Activated T-helper 9 cell treated with anti-CD3 and anti-CD28 coated beads, Interleukin-2, amount 50 U/mL, for 16 hours (primary cell): ENCODE measurements at places on chromosomes 11 and 22.

DNA sequence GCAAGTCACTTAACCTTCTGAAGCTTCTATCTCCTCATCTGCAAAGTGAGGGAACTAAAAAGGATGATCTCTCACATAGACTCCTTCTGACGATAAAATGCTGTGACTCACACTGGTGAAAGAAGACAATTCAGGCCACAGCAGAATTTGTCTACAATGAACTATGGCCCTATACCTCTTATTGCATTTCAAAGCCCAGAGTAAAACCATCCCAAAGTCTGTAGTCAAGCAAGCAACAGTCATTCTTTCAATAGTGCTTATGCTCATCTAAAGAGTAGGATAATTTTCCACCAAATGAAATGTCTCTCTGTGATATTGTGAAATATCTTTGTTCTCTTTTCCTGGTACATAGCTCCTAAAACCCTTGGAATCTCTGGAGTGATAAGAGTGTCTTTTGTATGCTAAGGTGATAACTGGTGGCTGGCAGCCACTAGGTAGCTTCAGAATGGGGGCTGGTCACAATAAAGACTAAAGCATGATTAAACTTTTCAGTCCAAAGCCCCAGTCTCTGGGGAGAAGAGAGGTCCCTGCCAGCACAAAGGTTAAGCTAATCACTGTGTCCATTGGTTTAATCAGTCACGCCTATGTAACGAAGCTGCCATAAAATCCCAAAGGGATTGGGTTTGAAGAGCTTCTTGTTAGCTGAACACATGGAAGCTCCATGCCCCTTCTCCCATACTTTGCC, 30.8 kb downstream of the SYTL2 start:
- no peak for DNase-seq

DNA sequence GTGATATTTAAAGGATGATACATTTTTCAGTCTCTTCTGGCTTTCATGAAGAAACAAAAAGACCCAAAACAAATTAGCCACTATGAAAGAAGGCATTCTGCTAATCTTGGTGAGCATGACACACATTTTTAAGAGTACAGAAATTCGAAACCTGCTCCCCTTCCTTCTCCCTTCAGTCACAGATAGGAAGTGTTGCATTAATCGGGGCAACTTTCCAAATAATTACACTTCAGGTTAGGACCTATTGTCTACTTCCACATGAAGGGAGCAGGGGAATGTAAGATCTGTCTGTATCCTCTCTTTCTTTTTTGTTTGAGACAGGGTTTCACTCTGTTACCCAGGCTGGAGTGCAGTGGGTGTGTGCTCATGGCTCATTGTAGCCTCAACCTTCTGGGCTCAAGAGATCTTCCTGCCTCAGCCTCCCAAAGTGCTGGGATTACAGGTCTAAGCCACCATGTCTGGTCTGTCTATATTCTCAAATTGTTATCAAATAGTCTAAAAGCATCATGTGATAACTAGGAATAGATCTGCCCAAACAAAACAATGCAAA, 45.8 kb downstream of the NCAM1 start:
- no peak for DNase-seq

GRCh38 chr22:45784357-45785277, 113.0 kb downstream of the ATXN10 start:
- DNase-seq: no peak

DNA sequence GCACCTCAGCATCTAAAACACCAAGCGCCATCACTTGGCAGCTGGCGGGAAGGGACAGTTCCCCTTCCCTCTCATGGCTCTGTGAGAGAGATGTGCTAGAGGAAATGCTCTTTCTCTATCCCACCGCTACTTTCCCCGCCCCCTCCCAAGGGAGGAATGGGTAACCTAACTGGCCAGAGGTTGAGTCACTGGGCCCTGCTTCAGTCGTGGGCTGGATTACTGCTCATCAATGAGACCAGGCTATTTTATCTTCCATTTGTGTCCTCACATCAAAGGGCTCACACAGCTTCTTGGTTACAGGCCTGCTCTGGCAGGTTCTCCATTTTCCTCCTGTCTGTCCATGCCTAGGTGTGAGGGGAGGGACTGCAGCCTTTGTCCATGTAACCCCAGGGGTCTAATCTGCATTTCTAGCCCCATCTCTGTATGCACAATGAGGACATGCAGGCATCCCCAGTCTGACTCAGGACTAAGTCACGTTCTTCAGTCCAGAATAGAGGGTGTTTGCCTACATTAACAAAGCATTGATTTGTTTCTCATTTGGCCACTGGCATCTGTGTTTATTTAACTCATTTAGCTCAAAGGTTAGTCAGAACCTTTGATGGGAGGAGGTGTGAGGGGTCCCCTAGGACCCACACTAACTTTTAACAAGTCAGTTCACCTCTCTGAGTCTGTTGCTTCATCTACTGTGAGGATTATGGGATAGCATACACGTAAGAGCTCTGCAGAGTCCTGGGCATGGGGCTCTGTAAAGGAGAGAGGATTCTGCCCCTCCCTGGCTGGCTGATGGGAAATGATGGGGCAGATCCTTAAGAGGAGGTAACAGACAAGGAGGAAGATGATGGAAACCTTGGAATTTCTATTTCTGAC, 99.1 kb downstream of the XRRA1 start:
- no peak for DNase-seq

DNA sequence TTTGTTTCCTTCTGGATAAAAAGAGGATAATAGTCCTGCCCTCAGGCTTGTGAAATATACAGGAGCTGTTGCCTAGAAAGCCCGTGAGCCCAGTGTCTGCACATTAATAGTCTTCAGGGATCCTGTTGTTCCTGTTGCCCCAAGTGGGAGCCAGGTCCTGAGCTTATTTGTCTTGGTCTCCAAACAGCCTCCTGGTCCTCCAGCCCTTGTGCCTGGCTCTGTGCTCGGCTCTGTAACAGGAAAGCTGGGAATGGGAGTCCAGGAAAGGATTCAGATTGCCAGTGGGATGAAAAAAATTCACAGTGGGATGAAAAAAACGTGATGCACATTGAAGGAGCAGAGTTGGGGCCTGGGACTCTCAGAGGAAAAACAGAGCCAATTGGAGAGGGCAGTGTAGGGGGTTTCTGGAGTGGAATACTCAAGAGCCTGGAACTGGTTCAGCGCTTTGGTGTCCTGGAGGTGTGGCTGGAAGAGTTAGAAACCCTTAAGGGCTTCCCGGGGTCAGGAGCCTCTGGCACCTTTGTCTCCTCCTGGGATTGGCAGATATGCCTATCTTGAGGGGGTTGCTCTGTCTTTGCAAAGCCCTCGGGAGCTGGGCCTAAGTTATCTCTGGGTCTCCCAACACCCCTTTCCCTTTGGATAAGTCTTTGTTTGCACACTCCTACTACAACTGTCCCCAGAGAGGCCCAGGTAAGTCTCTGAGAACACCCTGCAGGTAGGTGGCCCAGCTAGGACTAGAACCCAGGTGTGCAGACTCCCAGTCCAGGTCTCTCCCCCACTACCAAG, 2.3 kb upstream of the INPPL1 start:
- no peak for DNase-seq

DNA sequence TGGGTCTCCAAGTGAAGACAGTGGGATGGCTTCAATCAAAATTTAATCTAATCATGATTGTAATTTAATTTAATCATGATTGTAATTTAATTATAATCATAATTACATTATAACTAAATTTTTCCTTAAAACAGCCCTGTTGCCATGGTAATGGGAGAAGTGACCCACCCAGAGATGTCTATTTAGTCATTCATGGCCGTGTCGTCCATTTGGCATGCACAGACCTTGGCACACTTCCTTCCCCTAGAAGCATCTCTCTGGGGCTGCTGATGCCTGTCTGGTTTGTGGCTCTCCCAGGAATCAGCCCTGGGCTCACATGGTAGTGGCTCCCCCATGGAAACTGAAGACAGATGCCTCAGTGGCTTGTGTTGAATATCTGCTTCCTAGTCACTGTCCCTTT, 27.0 kb downstream of the P4HA3 start:
- no peak for DNase-seq

DNA sequence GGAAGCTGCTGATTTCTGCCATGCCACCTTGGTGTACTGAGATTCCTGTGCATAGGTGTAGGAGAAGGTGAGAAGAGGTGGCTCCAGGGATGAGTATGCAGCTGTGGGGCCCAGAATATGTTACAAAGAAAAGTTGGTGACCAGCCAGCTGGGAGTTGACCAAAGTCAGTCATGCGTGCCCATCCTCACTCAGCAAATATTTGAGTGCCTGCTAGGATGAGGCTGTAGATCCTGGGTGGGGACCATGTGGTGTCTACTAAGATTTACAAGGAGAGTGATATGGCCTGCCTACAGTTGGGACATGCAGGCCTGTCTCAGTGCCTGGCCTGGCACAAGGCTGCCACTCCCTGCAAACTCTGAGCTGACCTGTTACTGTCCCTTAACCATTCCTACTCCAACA, 19.4 kb downstream of the RNF185 start:
- DNase-seq: no peak

DNA sequence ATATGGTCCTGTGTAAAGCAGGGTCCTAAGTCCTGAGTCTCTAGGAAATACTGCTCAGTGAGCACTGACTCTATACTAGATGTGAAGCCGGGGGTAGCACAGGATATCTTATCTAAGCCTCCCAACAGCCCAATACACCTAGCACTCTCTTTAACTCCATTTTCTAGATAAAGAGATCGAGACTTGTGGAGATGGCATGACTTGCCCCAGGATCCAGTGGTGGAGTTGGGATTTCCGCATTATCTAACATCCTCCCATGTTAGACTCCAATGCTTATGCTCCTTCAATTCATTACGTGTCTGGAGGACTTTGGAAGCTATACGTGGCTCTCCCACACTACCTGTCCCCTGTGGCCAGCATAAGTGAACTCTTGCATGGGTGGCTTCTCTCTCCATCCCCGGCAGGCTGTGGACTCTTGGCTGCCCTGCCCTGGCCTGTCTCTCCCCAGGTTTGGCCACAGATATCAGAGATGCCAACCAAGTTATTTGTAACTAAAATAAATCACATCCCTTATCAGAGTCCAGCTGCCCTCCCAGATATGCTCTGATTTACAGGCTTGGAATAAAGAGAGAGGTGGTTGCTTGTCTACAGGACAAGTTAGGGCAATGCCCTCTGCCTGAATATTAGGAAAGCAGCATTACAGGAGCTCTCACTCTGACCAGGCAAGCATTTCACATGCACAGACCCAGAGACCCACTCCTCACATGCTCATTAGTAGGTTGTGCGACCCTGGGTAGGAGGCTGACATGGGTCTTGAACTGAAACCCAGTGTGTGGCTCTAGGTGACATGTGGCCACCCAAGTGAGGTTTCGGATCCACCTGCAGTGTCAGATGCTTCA, 4.5 kb downstream of the CD44 start:
- DNase-seq: no peak

DNA sequence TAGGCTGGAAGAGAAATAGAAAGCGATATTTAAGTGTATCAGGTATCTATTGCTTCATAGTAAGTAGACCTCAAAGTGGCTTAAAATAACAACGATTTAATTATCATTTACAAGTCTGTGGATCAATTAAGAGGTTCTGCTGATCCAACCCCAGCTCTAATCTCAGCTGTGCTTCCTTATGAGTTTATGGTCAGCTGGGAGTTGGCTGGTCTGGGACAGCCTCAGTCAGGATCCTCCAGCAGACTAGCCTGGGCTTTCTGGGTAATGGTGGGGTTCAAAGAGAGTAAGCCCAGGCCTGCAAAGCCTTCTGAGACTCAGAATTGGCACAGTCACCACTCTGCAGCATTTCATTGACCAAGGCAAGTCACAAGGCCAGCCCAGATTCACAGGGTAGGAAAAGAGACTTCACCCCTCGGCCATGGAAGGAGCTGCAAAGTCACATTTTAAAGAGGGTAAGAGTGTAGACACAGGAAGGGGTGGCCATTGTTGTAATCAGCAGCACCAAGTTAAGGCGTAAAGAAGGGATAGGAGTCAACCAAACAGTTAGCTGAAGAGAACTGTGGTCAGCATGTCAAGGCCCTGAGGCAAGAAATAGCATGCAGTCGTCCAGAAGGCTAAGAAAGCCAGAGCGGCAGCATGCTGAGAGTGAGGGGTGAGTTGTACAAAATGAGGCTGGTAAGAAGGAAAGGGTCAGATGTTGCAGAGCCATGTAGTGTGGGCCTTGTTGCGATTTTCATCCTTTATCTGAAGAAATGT, 168.2 kb downstream of the ETS1 start:
- DNase-seq: no peak

GRCh38 chr11:79241205-79241851, 199.5 kb downstream of the TENM4 start:
- DNase-seq: no peak

- no peak for DNase-seq
Measured at GRCh38 chr11:96207459-96208449, 135.2 kb downstream of the MAML2 start.

DNA sequence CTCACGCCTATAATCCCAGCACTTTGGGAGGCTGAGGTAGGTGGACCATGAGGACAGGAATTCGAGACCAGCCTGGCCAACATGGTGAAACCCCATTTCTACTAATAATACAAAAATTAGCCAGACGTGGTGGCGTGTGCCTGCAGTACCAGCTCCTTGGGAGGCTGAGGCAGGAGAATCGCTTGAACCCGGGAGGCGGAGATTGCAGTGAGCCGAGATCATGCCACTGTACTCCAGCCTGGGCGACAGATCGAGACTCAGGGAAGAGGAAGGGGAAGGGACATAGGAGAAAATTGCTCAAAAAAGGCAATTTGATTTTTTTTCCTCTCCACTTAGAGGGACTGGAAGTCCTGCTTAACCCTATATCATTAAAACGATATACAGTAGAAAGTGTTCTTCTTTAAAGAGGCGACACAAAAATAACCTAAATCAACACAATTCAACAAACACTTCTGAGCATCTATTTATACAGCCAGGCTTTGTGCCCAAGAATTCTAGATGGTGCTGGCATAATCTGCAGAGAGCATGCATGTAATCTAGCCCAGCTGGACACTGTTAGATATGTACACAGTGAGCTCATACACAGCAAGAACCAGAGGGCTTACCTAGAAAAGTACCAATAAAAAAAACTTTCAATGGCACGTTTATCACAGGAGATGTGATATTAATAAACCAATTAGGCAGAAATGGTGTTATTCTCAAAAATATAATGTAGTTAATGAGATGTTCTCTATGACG, 20.9 kb upstream of the DENND5A start:
- no peak for DNase-seq

GRCh38 chr22:20193761-20194494, 43.1 kb upstream of the CCDC188 start:
- DNase-seq: no peak

DNA sequence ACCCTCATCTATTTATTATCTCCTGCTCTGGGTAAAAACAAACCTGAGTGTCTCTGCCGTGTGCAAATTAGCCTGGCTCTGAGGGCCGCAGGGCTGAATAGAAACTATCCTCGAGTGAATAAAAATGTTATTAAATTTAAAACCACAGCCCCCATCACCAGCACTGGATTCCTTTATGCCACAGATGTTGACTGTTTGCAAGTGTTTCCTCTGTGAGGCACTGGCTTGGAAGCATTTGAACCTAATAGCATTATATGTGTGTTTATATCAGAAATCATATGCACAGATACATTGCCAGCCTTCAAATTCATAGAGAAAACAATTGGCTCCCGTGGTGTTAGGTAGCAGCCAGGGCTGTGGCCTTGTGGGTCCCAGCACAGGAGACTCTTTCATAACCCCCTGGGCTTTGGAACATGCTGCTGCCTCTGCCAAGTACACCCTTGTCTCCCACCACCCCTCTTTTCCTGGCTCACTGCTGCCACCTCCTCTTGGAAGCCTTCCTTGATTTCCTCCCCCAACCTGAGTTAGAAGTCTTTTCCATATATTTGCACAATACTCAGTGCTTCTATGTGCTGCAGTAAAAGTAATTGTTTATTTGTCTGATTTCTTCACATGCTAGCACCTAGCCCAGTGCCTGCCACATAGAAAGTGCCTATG, 294.4 kb downstream of the DDX10 start:
- no peak for DNase-seq

- no peak for DNase-seq
Measured at GRCh38 chr11:68016161-68016903, 6.2 kb downstream of the ALDH3B1 start.

- peak; percentile 34 for DNase-seq
Measured at GRCh38 chr11:68843052-68843561, 1.4 kb upstream of the CPT1A start.
